Suppressor macrophage treated with lipopolysaccharide for 1 hour (primary cell): ENCODE measurements at places on chromosomes 6 and 20.
A peak's percentile ranks its signal among the peaks of the same experiment; 100 is the strongest.

- DNase-seq: no peak
These were observed 1.5 kb upstream of the GFOD1 start for GRCh38 chr6:13488896-13489237.

GRCh38 chr6:30721198-30722024 is 1.3 kb downstream of the TUBB start:
- peak; percentile 100 for DNase-seq

DNA sequence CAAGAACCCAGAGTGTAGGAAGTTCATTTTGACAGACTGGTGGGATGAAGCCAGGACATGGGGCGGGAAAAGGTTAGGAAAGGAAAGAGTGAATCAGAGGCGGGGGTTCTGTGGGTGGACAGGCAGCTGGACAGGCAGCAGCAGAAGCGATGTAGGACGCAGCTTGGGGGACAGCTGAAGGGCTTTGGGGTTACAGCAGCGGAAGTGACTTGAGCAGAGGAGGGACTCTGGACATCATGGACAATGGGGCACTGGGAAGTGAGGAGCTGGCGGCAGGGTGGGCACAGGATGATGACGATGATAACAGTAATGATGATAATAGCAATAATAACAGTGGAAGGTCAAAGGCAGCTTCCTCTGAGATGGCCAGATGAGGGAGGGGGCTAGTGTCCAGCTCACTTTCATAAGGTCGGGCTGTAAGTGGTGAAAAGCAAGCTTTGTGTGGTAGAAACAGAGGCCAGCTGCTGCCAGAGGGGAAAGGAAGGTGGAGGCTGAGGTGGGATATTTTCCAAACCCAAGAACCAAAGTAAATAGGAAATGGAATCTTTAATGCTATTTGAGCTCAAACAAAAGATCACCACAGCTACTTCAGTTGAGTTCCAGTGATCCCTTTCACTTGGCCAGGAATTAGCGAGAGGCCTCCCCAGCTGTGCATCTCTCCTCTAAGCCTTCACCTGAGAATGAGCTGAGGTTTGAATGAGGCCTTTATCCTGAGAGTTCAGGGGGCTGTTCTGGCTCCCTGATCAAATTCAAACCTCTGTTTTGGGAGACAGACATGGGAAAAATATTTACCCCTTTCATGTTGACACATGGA is 433.5 kb downstream of the DHX35 start:
- no peak for DNase-seq

DNA sequence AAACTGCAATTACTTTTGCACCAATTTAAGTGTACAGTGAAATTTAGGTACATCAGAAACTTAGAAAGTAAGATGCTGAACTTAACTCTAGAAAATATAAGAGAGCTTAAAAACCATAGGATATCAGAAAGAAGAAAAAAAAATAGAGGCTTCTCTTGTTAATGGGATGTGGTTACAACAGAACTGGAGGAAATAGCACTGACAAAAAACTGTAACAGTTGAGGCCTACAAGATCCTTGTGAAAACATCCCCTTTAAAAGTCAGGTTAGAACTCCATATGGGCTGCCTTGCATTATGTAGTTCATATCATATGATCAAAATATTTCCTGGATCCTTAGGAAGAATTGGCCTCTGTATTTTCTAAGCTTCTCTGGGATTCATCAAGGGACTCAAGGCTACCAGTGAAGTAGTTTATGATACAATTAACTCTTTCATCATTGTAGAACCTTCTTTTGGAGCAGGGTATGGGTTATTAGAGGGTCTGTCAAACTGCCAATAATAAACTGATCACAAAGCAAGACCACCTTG is 24.8 kb downstream of the MTCL3 start:
- DNase-seq: no peak

GRCh38 chr6:3392930-3393835 is 63.7 kb downstream of the SLC22A23 start:
- no peak for DNase-seq

- no peak for DNase-seq
These were observed 182.2 kb downstream of the COL12A1 start for GRCh38 chr6:75023634-75024033.
